ENCODE measurements at places on chromosomes 7 and 10. TPM values are rescaled to one million over a fixed set of nuclear protein-coding genes. Genes with fewer than 3 reads are reported as not detected.
A peak's percentile ranks its signal among the peaks of the same experiment; 100 is the strongest.

DNA sequence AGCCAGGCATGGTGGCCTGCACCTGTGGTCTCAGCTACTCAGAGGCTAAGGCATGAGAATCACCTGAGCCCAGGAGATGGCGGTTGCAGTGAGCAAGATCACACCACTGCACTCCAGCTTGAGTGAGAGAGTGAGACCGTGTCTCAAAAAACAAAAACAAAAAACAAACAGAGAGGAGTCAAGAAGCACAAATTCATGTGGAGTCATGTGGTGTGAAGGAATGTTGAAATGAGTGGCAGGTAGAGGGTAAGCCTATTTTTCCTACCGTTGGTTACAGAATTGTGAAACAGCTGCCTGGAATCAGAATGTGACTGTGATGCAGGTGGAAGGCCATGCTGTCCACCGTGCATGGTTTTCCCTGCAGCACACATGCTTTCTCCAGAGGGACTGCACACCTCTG lies 23.7 kb upstream of the NUB1 start:
- DNase-seq, result peak; percentile 6

Gene NODAL
- total RNA-seq, result not detected

- DNase-seq, result no peak
These were observed 86.3 kb downstream of the PALS2 start for GRCh38 chr7:24659505-24659904.

Gene ACTL6B
- not detected for total RNA-seq

Gene MAGI2
- 2.9 TPM for total RNA-seq

DNA sequence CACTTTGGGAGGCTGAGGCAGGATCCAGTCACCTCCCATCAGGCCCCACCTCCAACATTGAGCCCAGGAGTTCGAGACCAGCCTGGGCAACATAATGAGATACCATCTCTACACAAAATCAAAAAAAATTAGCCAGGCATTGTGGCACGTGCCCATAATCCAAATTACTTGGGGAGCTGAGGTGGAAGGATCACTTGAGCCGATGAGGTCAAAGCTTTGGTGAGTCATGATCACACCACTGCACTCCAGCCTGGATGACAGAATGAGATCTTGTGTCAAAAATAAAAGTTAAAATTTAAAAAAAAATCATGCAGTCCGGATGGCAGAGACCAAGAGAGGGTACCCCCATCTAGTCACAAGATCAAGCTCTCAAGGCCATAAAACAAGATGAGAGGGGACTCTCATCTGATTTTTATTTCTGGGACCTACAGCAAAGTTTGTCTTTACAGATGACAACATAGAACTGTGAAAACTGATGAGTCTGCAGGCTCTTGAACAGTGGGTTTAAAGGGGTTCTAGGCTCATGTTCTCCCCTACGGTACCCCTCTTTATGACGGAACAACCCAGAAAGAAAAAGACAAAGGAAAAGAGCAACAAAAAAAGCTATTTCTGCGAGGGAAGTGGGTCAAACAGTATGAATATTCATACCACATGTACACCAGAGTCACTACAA lies 28.9 kb upstream of the CREB3L2 start:
- no peak for DNase-seq

Gene NPTX2
- total RNA-seq, result 0.38 TPM
